ENCODE measurements at places on chromosomes 3 and 15.

GRCh38 chr3:126348308-126348920 lies 8.8 kb downstream of the KLF15 start:
- no peak for DNase-seq

- no peak for DNase-seq
Measured at GRCh38 chr3:195880037-195880431, 28.3 kb downstream of the TNK2 start.

GRCh38 chr15:78315686-78316282 lies 16.4 kb upstream of the SKIC8 start:
- peak; percentile 19 for DNase-seq

- DNase-seq, result no peak
Measured at GRCh38 chr3:69378112-69378802, 7.6 kb downstream of the FRMD4B start.

DNA sequence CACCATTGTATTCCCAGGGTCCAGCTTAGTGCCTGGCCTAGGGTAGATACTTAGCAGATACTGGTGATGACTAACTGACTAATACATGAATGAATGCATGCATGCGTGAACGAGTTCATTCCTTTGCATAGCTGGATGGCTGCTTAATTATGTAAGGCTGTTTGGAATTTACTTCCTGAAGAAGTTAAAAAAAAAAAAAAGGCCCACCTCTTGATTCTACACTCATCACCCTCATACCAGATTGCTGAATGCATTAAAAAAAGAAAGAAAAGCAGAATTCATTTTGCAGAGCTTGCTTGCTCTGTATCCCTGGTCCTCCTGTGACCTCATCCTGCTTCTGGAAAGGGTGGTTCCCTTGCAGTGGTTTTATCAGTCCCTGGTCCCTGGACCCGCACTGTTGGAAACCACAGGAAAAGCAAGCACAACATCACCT lies 277.6 kb upstream of the CFAP20DC start:
- DNase-seq, result no peak

- no peak for DNase-seq
Measured at GRCh38 chr15:100812802-100813201, 66.8 kb upstream of the ALDH1A3 start.

GRCh38 chr15:43913941-43914340 lies 87.1 kb downstream of the WDR76 start:
- no peak for DNase-seq

DNA sequence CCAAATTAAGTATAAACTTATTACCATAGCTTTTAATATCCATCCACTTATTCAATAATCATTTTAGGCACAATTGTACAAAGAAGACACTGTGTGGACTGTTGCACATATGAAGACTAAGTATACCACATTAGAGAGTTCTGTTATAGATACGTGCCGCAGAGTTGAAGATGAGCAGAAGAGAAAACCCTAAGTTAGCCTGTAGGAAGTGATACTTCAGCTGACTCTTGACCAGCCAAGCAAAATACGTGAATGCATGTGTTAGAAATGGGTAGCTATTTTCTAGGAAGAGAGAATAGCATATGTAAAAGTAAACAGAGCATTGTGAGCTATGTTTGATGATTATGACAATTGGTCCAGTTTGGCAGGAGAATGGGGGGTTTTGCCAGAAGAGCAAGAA lies 272.0 kb upstream of the ATP11B start:
- no peak for DNase-seq

DNA sequence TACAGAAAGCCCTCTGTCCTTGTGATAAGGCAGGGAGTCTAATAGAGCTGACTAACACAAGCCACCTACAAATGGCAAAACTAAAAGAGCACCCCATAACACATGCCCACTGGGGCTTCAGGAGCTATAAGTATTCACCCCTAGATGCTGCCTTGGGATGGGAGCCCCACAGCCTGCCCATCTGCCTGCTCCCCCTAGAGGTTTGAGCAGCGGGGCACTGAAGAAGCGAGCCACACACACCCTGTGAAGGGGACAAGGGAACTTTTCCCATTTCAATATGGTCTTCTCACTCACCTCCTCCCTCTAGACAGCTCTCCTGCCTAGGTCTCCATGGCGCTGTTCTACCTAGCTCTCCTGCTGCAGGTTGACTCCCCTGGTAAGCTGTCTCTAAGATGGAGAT lies 261.0 kb downstream of the SHQ1 start:
- DNase-seq, result no peak

Data from AML-193 (cell line).